ENCODE measurements at places on chromosomes 12 and 14. TPM values are rescaled to one million over a fixed set of nuclear protein-coding genes. Genes with fewer than 3 reads are reported as not detected.

GRCh38 chr12:89879766-89880165, 171.1 kb upstream of the ATP2B1 start:
- no peak for DNase-seq

DNA sequence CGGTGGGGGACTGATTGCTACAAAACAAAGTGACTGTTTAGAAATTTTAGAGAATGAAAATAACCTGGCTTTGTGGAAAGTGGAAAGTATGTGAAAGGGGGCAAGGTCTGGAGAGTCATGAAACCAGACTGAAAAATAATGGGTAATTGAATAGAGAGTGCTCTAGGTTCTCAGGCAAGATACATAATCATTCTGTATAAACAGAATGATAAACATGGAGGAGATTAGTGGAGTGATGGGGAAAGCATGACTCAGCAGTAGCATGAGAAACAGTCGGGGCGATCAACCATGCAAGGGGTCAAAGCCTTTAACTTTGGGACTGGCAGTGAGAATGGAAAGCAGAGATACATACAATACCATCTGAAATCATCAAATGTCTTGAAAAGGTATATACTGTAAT, 332.5 kb downstream of the CCER1 start:
- no peak for DNase-seq

- no peak for DNase-seq
These were observed 226.8 kb downstream of the NUAK1 start for GRCh38 chr12:105911966-105912365.

- no peak for DNase-seq
These were observed 1.9 kb upstream of the SLCO1A2 start for GRCh38 chr12:21336656-21337055.

DNA sequence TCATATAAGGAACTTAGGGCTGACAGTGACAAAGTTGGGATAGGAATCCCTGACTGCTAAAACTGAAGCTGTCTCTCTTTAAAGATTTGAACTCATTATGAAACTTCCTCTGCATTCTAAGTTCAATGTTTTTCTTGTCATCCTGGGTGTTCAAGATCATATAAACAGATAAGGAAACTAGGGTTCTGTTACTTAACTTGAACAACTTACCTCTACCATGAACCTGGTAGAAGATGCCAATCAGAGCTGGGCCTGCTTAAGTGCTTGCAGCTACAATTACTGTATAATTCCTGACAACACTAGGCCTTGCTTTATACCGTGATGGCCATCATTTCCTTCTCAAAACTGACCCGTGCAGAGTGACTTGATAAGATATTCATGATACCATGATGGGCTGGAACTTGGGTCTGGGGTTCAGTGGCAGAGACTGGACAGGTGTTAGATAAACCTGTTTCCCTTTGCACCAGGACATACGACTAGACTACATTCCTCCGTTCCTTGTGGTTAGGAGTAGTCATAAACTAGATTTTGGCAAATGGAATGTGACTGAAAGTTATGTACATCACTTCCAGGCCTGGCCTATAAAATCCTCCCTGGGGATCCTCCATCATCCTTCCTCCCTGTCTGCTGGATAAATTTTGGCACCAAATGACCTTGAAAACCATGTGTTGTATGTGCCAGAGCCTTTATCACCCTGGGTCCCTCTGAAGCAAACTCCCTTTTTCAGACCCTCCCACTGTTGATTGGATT, 172.2 kb upstream of the PRICKLE1 start:
- DNase-seq: no peak

GRCh38 chr12:108107293-108107692, 21.8 kb upstream of the WSCD2 start:
- DNase-seq: no peak

DNA sequence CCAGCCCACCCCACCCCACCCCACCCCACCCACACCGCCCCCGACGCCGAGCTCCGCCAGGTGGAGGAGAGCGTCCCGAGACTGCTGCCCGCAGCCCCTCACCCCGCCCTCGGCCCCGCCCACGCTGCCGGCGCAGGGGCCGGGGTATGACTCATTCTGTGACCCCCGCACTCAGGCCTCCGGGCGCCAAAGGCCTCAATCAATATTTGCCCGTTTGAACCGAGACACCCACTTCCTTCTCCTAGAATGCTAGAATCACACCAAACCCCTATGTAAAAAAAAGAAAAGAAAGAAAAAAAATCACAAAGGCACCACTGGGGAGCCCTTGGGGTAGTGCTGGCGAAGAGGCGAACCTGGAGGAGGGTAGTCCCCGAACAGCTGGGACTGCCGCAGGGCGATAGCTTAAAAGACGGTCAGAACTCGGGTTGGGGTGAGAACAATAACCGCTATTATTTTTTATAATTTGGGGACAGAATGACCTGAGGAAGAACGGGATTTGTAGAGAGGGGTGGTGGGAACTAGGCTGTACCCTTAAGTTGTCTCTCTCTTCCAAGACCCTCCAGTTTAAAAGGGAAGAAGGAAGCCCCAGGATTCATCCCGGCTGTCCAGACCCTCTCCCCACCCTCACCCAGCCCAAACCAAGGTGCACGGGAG, 894 bp downstream of the KRT8 start:
- DNase-seq: no peak

Gene MYL6
- total RNA-seq: 3,219 TPM

DNA sequence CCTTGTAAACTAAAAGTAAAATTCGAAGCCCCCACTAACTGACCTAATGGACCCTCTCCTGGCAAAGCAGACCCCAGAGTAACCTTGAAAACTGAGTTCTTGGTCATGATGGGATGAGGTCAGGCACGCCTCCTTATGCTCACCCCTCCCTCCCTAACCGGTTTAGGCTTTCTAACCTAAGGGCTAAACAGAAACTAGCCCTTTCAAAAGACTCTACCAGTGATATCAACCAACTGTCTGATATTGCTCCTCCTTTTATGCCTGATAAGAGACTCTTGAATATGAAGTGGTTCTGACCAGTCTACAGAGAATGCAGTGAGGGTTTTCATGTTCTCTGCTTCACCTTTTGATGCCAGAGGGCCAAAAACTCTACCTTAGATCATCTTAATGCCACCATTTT, 4.8 kb upstream of the LPCAT3 start:
- DNase-seq: no peak

DNA sequence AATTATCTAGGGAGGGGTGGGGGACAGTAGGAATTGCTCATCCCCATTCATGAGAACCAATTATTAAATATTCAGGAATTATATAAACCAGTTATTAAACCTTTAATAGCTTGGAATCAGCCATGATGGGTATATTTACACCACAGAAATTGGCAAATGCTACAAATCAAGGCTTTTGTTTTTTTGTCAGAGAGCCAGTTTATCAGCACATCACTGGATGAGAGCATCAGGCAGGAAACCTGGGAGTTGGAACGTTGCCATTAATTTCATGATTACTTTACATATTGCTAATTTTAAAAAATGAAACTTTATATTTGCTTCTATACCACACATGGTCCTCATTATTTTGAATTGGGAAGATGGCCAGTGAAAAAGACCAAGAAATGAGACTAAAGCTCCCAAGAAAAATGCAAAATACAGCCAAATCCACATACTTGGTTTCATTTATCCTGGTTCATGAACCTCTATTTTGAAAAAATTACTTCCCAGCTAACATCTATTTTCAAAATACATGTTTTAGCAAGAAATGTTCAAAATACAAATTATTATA, 48.4 kb downstream of the ATL1 start:
- no peak for DNase-seq

DNA sequence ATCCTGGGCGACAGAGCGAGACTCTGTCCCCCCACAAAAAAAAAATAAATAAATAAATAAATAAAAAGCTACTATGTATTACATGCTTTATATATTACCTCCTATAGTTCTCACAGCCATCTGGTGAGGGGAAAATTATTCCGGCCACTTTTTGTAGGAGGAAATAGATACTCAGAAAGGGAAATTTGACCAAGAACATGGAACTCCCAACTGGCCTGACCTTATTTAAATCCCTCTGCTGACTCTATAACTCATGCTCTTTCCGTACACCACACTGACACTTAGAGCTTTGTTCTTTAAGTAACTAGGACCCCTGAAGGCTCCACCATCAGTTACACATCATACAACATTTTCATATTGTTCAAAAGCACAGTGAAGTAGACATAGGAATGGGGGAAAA, 2.2 kb upstream of the MMP19 start:
- DNase-seq: no peak

DNA sequence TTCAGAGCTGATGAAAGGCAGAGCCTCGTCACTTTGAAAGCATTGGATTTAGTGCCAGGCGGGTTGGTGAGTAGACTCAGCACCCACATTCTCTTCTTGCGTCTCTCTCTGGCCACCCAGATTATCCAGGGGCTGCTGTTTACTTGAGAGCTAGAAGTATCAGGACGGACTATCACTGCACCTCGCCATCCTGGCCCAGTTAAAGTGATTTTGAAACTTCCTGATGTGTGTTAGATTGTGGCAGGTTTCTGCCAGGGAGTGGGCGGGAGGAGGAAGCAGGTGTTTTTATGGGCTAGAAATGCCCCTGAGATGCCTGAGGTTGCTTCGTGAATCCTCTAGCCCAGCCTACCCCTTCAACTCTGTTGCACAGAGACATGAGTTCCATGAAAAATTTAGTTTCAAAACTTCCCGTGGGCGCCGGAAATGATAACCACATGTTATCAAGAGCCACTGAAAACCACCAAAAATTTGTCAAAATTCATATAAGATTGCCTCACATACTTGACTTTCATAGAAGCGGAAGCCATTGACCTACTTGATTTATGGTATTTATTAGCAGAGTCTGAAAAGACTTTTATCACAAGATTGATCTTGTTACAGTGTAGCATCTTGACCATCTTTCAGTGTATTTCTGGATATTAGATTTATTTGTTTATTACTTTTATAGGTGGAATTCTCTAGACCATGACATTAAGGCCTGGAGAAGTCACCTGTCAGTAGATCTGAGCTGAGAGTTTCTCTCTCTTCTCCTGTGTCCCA, 466.0 kb downstream of the RAD51B start:
- DNase-seq: no peak

Gene ZFHX2
- total RNA-seq: 2.3 TPM

Gene NAV3
- 17.4 TPM for total RNA-seq

- DNase-seq: no peak
These were observed 2.3 kb downstream of the LRRC74A start for GRCh38 chr14:76828339-76829012.
